CD4-positive, alpha-beta T cell (primary cell): ENCODE measurements at places on chromosomes 7 and 10. TPM values are rescaled to one million over a fixed set of nuclear protein-coding genes. Genes with fewer than 3 reads are reported as not detected.

Gene ZNF853
- total RNA-seq, result 2.5 TPM

Gene ACHE
- total RNA-seq, result 0.14 TPM

Gene INMT
- total RNA-seq, result 0.36 TPM

Gene TMEM270
- total RNA-seq, result not detected

Gene ADAM8
- total RNA-seq, result 95.6 TPM

Gene CCDC3
- total RNA-seq, result 0.08 TPM

Gene BICC1
- not detected for total RNA-seq

Gene SPDYE11
- not detected for total RNA-seq

Gene GIMAP7
- 48.4 TPM for total RNA-seq

Gene C10orf53
- not detected for total RNA-seq

Gene CALHM1
- not detected for total RNA-seq

Gene RBP3
- total RNA-seq, result not detected

Gene GIMAP8
- total RNA-seq, result 3.8 TPM

Gene SHTN1
- total RNA-seq, result 0.85 TPM

Gene SFMBT2
- 42.0 TPM for total RNA-seq

Gene SNX10
- total RNA-seq, result 5.8 TPM

Gene MMD2
- not detected for total RNA-seq

Gene FZD8
- total RNA-seq, result 2.2 TPM

Gene ADAP1
- total RNA-seq, result 7.2 TPM

Gene RAMP3
- not detected for total RNA-seq

Gene HSPA12A
- not detected for total RNA-seq

Gene SPAM1
- total RNA-seq, result not detected

Gene FOXK1
- 68.1 TPM for total RNA-seq

Gene GDF10
- total RNA-seq, result 0.22 TPM

Gene SLC13A4
- not detected for total RNA-seq

Gene ADGRA1
- not detected for total RNA-seq

Gene UTF1
- not detected for total RNA-seq

Gene MYH16
- total RNA-seq, result not detected

Gene AGBL3
- 2.5 TPM for total RNA-seq

Gene SPDYE2B
- not detected for total RNA-seq

Gene FFAR4
- not detected for total RNA-seq

Gene CPED1
- total RNA-seq, result 0.19 TPM

Gene SPDYE9
- not detected for total RNA-seq

Gene ZNF488
- total RNA-seq, result not detected

Gene FAM237B
- not detected for total RNA-seq

Gene GPR26
- total RNA-seq, result not detected

Gene CYP2C19
- total RNA-seq, result not detected

Gene PUS7
- 2.7 TPM for total RNA-seq

Gene STOX1
- 0.41 TPM for total RNA-seq

Gene PAXIP1
- total RNA-seq, result 6.4 TPM

Gene PRSS1
- not detected for total RNA-seq

Gene CYP26C1
- not detected for total RNA-seq

Gene TECPR1
- total RNA-seq, result 85.9 TPM

Gene SYCE1
- 0.30 TPM for total RNA-seq

Gene GPR158
- total RNA-seq, result not detected

Gene TFPI2
- total RNA-seq, result not detected

Gene NUTM2B
- total RNA-seq, result 0.34 TPM
